ENCODE measurements at places on chromosomes 13 and 19.

DNA sequence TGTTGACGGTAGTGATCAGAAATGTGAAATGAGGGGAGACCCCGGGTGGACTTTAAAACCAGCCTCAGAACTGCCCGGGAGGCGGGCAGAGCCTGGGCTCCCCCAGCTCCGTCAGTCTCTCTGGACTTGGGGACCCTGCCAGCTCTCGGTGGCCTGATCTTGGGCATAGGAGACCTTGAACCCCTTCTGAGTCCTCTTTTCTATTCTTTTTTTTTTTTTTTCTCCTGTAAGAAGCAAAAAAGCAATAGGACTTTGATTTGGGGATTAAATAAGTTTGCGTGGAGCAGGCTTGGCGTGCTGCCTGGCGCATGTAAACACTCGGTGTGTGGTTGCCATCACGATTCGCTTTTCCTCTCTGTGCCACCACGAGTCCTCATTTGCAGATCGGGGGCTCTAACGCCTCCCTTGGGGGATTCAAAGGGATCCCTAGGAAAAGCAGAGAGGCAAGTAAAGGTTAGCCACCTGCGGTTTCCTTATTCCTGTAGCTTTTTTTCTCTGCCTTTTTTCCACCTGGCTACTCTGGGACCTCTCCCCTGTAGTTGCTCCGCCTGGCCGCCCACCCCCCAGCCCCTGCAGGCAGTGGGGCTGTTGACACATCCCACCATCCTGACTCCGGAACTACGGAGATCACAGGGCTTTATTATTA, 1.3 kb downstream of the SAFB start:
- peak; percentile 19 for DNase-seq

DNA sequence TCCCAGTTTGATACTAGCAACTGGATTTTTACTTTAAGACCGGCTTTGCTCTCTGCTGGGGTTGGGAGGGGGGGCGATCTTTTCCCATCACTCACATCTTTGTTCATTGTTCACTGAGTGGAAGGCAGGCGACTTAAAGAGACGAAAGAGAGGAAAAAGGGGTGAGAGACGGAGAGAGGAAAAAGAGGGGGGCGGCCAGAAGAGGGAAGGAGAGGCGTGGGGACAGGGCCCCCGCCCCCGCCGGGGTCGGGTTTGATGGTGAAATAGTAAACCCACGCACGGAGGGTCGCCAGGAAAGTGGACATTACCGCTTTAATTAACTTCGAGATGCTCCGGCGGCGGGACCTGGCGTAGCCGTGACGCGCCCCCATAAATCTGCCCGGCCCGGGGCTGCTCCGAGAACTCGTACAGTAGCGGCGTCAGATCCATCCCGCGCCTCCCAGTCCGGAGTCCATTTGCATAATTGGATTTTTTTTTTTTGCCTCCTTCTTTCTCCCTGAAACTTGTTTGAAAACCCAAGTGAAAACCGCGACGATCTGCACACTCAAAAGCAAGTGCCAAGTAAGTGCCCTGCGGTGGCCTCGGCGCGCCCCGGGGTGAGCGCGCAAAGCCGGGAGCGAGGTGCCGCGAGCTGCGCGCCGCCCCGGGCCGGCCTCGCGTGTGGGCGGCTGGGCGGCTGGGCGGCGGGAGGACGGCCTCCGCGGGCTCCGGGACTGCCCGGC, 143.9 kb upstream of the ZNF536 start:
- no peak for DNase-seq

DNA sequence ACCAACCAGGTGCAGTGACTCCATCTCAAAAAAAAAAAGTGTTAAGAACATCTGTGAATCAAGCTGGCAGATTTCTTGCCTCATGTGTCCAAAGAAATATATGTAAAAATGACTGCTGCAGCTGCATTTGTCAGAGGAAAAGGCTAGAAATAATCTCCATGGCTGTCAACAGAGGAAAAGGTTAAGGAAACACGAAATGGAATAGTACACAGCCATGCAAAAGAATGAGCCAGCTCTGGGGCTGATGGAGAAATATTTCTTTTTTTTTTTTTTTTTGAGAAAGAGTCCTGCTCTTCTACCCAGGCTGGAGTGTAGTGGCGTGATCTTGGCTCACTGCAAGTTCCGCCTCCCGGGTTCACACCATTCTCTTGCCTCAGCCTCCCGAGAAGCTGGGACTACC, 6.6 kb downstream of the RAB3D start:
- DNase-seq: no peak

- DNase-seq: no peak
These were observed 109.0 kb downstream of the STARD13 start for GRCh38 chr13:33176526-33176925.

- no peak for DNase-seq
These were observed 29.1 kb upstream of the IGFL4 start for GRCh38 chr19:46069806-46070341.

DNA sequence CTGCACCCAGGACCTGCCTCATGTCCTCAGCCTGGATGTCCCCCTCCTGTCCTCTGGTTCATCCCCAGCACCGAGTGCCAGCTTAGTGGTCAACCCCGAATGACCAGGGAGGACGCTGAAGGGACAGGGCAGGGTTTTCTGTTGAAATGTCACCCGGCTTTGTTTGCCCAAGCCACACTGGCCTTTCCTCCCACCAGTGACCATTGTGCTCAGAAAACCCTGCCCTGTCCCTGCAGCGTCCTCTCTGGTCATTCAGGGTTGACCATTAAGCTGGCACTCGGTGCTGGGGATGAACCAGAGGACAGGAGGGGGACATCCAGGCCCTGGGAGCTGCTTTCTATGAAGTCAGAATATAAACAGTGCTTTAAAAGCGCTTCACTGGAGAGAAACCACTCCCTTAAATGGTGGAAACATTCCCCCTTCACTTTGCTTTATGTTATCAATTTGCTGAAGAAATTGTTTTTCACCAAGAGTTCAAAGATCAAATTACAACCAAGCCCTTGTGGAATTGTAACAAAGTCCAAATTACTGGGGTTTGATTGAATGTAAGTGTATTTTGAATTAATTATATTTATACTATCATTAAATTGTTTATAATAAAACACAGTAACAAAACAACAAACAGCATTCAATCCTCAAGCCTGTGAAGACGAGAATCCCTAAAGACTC, 21.4 kb downstream of the CARS2 start:
- DNase-seq: no peak

DNA sequence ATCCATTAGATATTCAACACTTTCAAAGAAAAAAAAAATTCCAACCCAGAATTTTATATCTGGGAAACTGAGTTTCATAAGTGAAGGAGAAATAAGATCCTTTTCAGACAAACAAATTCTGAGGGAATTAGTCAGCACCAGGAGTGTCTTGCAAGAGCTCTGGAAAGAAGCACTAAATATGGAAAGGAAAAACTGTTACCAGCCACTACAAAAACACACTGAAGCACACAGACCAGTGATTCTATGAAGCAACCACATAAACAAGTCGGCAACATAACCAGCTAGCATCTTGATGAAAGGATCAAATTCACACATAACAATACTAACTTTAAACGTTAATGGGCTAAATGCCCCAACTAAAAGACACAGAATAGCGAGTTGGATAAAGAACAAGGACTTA, 368.4 kb upstream of the MIR17HG start:
- no peak for DNase-seq

- no peak for DNase-seq
These were observed 2.7 kb downstream of the SLC27A1 start for GRCh38 chr19:17473041-17473440.

DNA sequence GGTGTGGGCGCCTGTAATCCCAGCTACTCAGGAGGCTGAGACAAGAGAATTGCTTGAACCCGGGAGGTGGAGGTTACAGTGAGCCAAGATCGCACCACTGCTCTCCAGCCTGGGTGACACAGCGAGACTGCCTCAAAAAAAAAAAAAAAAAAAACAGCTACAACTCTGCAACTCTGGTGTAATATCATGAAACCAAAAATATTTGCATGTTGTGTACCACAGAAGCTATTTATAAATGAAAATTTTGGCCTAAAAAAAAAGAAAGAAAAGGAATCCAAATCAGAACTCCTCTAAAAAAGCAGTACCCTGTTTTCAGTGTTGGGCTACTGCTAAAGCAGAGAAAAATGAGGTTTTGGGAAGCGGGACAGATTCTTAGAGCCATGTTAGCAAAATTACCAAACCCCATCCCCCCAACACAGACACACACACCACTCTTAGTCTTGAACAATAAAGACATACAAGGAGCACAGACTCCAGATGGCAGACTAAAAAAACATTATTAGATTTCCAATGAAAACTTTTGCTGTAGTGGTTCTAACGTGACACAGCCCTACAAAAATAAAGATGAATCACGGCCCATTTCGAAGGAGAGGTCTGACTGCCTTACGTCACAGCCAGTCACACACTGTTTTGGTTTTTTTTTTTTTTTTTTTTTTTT, 51.5 kb downstream of the INSR start:
- no peak for DNase-seq

GRCh38 chr19:9362905-9363304, at the start of gene ZNF177:
Gene ZNF177, plus strand, starts transcription at chr19:9363013. Its CDS starts 15,299 bp downstream, at chr19:9378312.
- no peak for DNase-seq
